ENCODE measurements at places on chromosomes 1 and 21.
A peak's percentile ranks its signal among the peaks of the same experiment; 100 is the strongest.

GRCh38 chr21:28431527-28432200 lies 561.0 kb downstream of the LTN1 start:
- no peak for DNase-seq

DNA sequence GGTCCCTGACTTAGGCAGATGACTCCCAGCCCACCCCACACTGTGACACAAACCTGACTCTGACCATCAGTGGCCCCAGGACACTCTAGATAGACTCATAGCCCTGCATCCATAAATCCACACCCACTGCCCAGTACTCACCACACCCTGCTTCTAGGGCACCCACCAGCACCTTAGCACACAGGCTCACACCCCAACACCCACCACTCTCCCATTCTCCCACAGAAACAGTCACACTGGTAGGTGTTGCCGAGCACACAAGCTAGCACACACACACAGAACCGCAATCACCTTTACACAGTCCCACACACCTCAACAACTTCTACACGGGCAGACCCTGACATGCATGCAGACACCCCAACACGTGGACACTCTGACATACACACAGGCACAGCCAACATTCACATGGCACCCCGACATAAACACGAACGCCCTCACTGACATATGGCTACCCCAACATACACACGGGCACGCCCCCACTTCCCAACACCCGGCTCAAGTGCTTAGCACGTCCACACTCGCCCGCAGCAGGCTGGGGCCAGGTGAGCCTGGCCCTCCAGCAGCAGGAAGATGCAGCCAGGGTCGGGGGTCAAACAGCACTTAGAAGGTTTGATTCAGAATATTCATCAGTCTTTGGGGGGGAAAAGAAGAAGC lies 105.5 kb upstream of the TARDBP start:
- no peak for DNase-seq

DNA sequence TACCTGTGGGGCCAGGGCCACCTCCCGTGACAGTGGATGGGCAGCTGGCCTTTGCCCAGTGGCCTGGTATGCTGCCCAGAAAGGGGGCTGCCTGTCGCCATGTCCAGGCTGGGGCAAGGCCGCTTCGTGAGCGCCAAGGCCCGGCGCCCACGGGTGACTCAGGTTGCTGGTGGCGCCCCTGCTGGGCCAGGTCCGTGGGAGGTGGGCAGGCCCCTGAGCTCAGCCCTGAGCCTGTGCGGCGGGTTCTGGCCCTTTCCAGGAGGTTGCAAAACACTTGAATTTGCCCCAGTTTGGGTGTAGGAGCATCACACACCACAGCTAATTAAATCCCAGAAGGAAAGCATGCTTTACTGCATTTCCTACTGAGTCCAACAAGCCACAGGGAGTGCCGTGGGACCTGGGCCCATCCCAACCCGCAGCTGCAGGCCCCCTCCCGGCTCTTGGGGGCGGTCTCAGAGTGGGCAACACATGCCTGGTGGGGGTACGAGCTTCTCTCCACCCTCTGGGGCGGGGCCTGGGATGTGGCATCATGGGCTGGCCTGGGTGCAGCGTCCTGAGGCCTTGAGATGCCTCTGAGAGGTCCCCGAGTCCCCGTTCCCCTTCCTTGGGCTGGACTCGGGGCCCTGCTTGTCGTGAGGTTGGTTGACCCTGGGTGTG lies 159.8 kb downstream of the PEX14 start:
- DNase-seq: no peak

DNA sequence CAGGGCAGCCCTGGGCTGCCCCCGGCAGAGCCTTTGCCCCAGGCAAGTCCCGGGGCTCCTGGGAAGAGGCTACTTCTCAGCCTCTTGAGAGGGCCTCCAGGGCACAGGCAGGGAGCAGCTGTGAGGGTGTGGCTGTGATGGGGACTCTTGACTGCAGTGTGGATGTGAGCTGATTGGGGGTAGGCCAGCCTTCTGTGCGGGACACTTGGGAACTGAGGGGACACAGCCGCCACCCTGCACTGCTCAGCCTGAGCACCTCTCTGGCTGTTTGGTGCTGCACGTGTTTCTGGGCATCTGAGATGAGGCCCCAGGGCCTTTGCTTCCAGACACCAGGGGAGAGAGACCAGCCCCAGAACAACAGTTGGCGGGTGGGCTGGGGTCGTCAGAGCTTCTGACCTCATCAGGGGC lies 62.1 kb downstream of the SKI start:
- DNase-seq: no peak

GRCh38 chr1:50123071-50123470 lies 14.4 kb downstream of the ELAVL4 start:
- DNase-seq: no peak

- DNase-seq: no peak
Measured at GRCh38 chr1:221458447-221459156, 283.3 kb downstream of the DUSP10 start.

DNA sequence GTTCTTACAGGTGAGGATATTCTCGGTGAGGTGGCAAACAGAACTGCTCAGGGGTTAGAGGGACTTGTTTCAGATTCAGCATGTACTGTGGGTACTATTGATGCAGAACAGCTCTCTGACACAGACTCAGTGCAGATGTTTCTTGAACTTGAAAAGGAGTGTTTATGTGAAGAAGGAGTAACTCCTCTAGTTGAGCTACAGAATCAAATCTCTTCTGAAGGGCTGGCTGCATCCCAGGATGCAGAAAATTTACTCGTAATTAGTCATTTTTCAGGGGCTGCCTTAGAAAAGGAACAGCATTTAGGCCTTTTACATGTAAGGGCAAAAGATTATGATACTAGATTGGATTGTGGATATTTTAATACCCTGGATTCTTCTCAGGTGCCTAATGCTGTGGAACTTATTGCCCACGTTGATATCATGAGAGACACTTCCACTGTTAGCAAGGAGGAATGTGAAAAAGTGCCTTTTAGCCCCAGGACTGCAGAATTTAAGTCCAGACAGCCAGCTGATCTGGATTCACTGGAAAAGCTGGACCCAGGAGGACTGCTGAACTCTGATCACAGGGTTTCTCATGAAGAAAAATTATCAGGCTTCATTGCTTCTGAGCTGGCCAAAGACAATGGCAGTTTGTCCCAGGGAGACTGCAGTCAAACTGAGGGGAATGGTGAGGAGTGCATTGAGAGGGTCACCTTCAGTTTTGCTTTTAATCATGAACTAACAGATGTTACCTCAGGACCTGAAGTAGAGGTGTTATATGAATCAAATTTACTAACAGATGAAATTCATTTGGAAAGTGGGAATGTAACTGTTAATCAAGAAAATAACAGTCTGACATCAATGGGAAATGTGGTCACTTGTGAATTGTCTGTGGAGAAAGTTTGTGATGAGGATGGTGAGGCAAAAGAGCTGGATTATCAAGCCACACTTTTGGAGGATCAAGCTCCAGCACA lies 79.6 kb upstream of the BMP8A start:
- DNase-seq: no peak

GRCh38 chr21:41709965-41710822 lies 56.7 kb downstream of the RIPK4 start:
- no peak for DNase-seq

- no peak for DNase-seq
Measured at GRCh38 chr1:245272676-245273075, 117.9 kb downstream of the KIF26B start.

DNA sequence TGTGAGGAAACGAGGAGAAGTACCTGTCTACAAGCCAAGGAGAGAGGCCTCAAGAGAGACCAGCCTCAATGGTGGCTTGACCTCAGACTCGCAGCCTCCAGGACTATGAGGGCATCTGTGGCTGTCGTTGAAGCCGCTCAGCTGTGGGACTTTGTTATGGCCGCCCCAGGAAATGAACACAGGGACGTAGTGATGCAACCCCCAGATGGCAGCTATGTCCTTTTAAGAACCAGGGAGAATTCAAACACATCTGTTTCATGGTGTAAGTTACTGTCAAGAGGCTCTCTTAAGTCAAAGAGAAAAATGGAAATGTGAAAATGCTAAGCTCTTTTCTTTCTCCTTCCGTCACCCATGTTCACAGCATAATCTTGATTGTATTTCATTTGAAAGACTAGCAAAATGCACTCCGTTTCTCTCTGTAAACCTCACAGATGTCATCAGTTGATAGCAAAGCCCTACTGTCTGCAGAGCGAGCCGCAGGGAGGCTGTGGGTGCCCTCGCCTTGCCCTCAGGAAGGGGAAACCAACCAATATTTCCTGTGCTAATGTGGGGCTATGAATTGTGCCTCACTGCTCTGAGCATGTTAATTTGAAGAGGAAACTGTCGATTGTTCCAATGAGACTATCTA lies 21.3 kb downstream of the UBASH3A start:
- DNase-seq: peak; percentile 70

DNA sequence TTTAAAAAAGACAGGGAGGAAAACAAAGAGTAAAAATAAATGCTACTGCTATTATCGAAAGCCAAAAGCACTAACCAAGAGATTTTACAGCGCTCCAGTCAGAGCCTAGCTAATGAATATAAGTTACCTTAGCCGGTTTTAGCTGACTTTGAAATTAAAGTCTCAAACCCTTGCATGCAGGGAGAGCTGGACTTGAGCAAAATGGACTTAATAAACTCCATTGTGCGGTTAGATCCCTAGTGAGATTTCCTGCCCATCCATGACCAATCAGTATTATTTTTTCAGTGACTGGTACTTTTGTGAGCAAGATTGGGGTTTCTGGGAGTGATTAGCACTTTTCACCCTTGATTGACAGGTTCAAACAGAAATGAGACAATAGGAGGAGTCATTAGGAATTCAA lies 333.4 kb upstream of the ADGRL2 start:
- no peak for DNase-seq

- peak; percentile 30 for DNase-seq
Measured at GRCh38 chr1:110787328-110788071, 85.4 kb upstream of the CD53 start.

- no peak for DNase-seq
Measured at GRCh38 chr1:91054780-91055481, 33.1 kb upstream of the ZNF644 start.

DNA sequence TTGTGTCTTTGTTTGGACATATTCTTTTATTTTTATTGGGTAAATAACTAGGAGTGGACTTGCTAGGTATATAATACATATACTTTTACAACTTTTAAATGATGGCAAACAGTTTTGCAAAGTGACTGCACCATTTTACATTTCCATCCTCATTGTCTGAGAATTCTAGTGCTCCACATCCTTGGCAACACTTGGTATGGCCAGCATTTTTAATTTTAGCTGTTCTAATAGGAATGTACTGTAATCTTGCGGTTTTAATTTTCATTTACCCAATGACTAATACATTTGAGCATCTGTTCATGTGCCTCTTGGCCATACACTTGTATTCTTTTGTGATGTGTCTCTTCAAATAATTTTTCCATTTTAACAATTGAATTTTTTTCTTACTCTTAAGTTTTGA lies 37.0 kb upstream of the ATP6V1G3 start:
- no peak for DNase-seq

DNA sequence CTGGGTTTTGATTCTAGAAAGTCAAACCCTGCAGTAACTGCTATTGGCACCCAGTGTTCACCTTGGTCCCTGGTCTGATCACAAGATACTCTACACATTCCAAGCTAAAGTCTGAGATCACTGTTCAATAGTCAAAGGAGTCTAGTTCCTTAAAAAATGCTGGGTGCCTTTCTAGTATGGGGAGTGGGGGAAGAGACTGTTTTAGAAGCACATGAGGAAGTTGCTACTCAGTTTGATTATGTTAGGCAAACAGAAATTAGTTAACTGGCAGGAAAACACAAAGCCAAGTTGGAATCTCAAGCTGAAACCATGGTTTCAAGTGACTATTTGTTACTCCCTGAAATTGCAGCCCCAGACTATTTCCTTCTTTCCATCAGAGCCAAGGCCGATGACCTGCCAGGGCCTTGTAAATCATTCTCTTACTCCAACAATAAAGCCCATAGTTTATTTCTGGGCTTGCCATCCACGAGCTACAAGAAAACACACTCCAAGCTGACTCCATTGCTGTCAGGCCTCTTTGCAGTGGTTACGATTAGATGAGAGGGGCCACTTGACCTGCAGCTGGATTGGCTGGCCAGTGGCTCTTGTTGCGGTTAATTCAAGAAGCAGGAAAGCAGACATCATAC lies 21.1 kb upstream of the VTCN1 start:
- DNase-seq: no peak

DNA sequence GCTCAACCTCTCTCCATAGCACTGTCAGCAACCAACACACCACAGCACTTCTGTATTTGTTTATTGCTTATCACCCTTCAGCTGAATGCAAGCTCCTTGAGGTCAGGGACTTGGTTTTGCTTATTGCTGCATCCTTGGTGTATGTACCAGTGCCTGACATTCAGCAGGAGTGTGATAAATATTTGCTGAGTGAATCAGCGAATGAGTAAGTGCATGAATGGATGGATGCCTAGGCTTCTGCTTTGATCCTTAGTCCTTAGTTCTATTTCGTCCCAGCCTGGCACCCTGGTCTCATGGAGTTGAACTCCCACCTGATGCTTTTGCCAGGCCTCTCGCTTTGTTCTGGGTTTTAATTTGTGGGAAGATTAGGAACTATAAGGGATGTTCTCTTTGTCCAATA lies 88.2 kb downstream of the ZSCAN20 start:
- DNase-seq: no peak

GRCh38 chr1:27109103-27109822 lies 45.7 kb downstream of the SLC9A1 start:
- DNase-seq: peak; percentile 31

Data from activated naive CD8-positive, alpha-beta T cell treated with anti-CD3 and anti-CD28 coated beads for 36 hours (primary cell).